ENCODE measurements at places on chromosomes 12 and 14.

DNA sequence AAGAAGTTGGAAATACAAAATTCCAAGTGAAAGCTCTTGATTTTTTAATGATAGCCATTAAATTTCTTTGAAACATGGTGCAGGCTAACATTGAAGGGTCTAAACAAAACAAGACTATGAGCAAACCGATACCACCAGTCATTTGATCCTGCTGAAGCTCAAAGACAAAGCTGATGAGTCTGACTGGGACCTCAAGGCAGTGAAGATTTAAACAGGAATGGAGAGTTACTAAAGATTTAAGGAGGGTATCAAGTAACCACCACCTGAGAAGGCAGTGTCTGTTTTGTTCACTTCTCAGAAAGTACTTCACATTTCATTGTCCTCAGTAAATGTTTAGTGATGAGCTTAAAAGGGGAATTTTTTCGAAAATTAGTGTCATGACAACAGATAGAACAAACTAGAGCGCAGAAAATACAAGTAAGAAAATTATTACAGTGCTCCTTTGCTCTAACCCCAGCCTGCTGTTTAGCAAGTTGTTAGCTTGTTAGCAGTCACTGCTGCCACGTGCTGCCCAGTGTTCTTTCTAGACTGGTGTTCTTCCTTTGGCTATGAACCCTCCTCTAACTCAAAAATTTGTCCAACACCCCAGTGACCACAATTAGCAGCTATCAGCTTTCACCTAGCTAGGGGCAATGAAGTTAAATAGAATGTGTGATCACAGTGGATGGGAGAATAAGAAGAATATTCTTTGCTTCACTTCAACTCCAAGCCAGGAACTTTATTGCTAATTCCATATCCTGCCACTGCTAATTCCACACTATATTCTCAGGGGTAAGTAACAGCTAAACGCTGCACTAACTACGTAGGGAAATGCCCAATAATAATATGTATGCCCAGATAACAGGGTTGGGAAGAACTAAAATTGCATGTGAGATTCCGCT is 41.1 kb downstream of the YAF2 start:
- DNase-seq = no peak

DNA sequence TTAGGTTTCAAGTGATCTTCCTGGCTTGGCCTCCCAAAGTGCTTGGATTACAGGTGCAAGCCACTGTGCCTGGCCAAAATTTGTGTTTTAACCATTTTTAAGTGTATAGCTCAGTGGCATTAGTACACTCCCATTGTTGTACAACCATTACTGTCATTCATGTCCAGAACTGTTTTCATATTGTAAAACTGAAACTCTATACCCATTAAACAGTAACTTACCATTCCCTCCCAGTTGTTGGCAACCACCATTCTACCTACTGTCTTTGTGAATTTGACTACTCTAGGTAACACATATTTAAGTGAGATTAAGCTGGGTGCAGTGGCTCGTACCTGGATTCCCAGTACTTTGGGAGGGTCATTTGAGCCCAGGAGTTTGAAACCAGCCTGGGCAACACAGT is 67.3 kb upstream of the KCNH3 start:
- DNase-seq = no peak

DNA sequence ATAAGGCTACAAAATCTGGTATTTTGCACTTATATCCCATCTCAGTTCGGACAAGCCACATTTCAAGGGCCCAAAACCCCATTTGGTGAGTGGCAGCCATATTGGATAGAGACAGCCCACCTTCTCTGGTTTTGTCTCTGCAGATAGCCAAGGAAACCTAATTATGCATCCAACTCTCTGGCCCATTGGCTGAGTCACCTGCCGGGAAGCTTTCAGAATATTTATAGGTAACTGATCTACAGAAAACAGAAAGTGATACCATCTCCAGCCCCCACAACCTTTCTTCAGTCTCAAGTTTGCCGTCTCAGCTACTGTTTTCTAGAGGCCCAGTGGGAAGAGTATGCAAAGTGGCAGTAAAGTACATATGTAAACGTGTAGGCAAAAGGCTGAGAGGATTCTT is 33.7 kb upstream of the PPP1CC start:
- no peak for DNase-seq

- DNase-seq = no peak
Measured at GRCh38 chr14:50978529-50978871, 34.2 kb upstream of the PYGL start.

DNA sequence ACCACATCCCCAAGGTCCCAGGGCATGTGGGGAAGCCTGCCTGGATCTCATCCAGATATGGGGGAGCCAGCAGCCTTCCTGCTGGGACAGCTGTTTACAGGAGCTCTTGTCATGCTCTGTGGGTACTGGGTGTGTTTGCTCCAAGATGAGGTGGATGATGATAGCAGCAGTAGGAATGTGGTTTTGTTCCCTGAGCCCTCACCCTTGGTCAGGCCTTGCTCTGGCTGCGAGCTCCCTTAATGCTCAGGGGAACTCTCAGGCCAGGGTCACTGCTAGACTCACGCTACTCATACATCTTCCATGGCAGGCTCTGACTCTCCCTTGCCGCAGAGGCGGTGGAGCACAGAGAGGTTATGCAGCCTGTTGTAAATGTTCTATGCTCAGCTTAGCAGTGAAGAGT is 990.3 kb downstream of the AACS start:
- no peak for DNase-seq

DNA sequence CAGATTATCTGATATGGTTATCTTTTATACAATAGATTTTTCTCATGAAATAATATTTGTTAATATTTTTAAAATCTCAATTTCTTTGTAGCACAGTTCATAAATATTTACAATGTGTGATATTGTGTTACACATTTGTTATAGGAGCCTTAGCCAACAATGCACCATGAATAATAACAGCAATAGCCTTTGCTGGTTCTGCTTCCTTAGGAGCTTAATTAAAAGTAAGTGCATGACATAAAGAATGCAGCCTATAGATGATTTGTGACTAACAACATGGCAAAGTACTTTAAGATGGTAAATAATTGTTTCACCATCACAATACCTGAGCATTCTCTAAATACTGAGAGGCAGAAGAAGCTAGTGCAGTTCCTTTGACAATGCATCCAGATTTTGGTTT is 156.3 kb upstream of the RASSF8 start:
- no peak for DNase-seq

GRCh38 chr12:73017981-73018380 is 745.8 kb downstream of the TRHDE start:
- DNase-seq = no peak

DNA sequence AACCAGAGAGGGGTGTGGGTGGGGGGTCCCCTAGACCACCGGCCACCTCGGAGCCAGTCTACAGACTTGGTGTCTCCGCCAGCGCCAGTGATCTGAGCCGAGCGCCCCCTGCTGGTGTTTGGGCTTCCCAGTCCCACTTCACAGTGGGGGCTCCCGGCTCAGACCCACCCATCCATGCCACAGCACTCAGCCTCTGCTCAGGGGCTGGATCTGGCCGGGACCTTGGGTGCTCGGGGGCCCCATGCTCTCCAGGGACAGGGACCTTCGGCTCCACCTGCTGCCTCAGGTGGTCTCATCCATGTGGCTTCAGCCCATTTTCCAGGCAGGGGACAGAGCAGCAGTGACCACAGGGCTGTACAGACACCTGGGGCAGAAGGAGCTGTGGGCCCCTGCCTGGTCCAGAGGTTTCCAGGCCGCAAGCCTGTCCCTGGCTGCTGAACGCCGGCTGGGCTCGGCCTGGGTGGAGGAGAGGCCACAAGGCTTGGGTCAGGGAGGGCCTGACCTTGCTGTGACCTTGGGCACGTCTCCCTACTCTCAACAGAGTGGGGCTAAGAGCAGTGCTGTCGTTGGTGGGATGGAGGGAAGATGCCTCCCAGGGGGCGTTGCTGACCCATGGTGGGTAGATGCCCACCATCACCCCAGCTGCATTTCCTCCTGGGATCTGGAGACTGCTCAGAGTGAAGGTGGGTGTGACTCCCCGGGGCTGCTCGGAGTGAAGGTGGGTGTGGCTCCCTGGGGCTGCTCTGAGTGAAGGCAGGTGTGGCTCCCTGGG is 86.3 kb downstream of the KIF26A start:
- no peak for DNase-seq

DNA sequence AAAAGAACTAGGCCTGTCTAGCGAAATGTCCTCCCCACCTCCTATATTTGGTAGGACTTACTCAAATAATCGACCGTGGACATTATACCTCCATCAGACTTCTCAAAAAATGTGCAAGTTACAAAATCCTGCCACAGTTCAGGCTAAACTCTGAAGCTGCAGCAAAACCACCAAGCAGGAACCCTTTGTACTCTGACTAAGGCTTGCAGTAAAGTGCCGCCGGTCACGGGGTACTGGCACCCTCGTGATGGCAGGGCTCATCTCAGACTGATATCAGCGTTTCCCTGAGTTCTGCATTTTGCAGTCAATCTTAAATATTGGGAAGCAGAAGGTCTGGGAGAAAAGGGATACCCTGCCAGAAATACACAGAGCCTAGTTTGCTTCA is 17.1 kb downstream of the SLC11A2 start:
- DNase-seq = peak; percentile 89

GRCh38 chr12:62930546-62931425 is 4.2 kb downstream of the PPM1H start:
- no peak for DNase-seq

DNA sequence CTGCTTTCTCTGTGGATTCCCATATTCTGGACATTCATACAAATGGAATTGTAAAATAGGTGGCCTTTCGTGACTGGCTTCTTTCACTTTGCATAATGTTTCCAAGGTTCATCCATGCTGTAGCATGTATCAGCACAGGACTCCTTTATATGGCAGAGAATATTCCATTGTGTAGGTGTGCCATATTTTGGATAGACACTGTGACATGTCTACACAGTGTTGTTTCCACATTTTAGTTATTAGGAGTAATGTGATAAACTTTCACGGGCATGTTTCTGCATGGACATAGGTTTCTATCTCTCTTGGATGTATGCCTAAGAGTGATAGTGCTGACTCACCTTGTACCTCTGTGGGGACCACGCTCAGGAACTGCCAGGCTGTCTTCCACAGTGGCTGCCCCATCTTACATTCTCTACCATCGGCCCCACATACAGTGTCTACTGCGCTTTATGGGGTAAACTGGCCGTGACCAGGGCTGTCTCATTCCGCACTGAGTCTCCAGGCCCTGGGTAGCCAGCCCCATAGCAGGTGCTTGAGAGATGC is 7.1 kb upstream of the KRT84 start:
- DNase-seq = no peak

DNA sequence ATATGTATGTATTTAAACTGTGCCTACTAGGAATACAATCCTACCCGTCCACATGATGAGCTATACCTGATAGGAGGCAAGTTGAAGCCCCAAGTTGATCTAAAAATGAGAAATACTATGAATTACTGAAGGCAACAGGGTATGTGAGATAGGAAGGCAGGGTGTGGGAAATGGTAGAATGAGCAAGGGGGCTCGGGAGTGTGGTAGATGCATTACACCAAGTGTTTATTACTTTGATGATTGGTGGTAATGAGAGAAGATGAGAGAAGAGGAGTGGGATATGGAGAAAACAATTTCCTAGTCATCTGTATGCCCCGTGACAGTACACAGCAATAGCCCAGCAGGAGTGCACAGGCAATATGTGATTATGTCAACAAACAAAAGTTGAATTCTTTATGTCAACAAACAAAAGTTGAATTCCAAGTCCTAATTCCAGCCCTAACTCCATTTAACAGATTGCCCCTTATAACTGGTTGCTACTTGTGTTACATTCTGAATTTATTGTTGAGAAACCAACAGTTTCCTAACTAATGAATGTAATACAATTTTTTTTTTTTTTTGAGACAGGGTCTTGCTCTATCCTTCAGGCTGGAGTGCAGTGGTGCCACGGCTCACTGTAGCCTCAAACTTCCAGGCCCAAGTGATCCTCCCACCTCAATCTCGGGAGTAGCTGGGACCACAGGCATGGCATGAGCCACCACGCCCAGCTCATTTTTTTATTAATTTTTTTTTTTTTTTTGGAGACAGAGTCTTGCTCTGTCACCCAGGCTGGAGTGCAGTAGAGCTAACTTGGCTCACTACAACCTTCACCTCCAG is 2.5 kb downstream of the LPCAT3 start:
- no peak for DNase-seq

DNA sequence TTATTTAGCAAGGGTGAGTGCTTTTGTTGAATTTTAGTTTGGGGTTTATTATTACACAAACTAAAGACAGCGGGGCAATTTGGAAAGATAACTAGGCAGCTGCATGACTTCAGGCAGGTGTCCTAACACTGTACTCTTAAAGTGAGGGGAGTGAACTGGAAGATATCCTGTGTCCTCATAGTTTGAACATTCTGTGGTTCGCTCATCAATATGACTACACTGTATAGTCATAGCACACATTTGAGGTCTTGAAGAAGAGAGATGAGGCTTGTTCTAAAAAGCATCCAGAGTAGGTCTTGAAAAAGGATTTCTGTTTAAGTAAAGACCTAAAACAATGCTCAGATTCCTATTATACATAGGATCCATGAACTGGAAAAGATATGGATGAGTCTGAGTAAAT is 1.7 kb upstream of the MAP3K9 start:
- no peak for DNase-seq

GRCh38 chr12:122835750-122836026 is 431 bp downstream of the HIP1R start:
- DNase-seq = no peak

- no peak for DNase-seq
Measured at GRCh38 chr12:23827353-23827752, 122.1 kb downstream of the SOX5 start.

- no peak for DNase-seq
Measured at GRCh38 chr12:47270782-47271664, 191.3 kb upstream of the AMIGO2 start.

DNA sequence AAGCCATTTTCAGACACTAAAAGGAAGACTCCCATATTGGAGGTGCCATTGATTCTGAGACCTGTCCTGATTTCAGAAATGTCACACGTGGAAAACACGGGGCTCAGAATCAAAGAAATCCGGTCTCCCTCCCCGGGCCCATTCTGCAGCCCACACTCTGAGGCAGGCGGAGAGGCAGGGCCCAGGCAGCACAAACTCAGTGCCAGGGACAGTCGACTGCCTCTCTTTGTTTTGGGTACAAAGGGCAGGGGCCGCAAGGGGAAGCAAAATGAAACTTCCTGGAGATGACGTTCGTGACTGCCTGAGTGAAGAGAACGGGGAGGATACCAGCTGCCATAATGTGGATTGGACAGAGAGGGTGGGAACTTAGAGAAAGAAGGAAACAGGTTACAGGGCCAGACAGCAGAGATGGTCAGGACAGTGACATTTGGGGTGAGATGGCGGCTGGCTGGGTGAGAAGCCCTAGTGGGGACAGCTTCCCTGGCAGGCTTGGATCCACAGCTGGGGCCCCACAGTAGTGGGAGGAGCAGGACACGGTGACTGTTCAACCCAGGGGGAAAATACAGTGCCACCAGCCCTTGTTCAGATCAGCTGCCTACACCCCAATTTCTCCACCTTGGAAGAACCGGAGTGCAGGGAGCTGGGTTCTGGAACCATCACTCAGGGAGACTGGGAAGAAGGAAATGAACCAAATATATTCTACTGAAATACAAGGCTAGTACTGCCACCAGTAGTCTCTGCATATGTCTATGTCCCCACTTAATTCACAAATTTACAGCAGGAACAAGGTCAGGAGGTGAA is 8.1 kb downstream of the GAPDH start:
- DNase-seq = no peak

All from anterior cingulate cortex (tissue), 58 donors.